ENCODE measurements at places on chromosomes 1 and 21.

DNA sequence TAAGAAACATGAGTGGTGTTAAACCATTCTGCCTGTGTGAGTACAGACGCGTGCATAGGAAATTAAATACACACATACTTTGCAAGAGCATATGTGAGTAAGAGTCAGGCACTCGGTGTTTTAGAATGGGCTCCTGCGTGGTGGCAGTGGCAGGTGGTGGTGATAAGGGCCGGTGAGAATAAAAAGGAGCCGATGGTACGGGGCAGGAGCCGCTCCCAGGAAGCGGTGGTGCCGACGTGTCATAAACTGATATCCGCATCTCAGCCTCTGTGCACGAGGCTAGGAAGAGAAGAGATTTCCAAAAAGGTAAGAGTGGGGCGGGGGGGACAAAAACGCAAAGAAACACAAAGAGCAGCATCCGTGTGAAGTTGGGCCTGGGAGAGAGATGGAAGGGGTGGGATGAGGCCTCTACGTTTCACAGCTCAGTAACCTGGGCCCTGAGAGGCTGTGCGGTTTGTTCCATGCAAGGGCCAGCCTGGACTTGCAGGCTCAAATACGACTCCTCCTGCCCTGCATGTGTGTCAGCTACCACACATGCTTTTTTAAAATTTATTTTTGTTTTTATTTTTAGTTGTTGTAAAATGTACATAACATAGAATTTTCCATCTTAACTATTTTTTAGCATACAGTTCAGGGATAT is 127.7 kb upstream of the COL6A1 start:
- DNase-seq: no peak

- DNase-seq: no peak
Observed at GRCh38 chr1:190000365-190000872, 477.2 kb downstream of the BRINP3 start.

DNA sequence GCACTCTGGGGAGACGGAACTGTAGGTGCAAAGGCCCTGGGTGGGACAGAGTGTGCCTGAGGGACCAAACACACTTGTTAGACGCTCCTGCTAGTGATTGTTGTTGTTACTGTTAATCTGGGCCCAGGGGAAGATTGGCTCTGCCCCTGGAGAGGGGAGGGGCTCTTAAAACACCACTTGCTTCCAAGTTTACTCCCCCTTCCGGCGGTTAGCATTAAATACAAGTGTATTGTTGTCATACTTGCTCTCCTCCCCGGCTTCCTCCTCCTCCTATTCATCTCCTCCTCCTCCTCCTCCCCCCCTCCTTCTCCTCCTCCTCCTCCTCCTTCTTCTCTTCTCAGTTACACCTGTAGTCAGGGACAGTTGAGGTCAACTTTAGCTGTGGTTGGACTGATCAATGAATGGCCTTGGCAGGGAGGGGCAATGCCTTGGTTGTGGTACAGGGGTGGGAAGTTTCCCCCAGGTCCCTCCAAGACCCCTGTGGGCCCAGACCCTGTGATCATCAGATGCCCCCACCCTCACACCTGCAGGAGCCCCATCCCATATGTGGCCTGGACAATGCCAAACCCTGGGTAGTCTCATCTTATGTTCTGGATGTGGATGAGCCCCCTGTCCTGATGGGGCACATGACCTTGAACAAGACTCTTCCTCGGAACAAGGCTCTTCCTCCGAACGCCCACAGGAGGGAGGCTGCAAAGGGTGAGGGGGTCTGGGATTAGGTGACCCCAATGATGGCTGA is 217.3 kb downstream of the PTPRU start:
- DNase-seq: peak; percentile 3

- DNase-seq: no peak
Observed at GRCh38 chr1:191368891-191369654, 789.2 kb upstream of the RGS18 start.

DNA sequence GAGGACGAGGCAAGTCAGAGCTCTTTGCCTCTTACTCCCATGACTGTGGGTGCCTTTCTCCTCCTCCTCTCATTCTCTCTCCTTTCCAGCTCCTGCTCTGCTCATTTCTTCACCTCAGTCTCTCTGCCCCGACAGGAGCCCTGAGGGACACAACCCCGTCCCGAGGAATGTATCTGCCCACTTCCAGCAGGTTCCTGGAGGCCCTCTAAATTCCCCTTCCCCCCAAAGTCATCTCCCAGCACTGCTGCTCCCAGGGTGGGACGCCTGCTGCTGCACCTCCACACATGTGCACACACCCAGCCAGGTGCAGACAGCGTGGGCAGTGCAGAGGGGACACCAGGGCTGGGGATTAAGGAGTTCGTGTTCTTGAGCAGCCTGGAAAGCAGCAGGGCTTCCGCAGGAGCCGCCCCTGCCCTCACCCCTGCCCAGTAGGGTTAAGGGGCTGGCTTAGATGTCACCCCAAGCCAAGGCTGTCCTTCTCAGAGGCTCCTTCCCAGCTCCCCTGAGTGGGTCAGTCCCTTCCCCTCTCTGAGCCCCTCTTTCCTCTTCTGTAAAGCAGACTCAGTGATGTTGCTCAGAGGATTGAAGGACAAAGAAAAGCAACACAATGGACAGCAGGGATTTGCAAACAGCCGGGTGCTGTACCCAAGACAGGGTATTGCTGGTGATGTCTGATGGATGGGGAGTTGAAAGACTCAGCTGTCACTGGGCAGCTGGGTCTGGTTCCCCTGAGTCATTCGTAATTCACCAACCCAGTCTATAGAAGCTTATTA is 346.0 kb downstream of the MATN1 start:
- no peak for DNase-seq

- DNase-seq: peak; percentile 60
Observed at GRCh38 chr21:29195981-29196669, 65.7 kb downstream of the MAP3K7CL start.

DNA sequence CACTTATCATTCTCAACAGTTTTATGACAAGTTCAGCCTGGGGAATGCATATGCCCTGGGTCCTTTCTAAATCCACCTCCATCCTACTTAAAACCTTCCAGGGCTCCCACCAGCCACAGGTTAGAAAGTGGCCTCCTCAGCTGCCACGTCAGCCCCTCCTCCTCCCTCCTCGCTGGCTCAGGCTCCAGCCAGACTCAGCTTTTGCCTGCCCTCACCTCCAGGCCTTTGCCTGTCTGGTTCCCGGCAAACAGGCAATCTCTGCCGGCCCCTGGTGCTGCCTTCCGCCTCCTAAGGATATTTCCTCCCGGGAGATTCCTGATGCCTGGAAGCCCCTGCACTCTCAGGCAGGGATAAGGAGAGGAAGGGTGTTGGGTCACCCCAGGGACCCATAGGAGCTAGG is 9.5 kb downstream of the RHBG start:
- DNase-seq: no peak

DNA sequence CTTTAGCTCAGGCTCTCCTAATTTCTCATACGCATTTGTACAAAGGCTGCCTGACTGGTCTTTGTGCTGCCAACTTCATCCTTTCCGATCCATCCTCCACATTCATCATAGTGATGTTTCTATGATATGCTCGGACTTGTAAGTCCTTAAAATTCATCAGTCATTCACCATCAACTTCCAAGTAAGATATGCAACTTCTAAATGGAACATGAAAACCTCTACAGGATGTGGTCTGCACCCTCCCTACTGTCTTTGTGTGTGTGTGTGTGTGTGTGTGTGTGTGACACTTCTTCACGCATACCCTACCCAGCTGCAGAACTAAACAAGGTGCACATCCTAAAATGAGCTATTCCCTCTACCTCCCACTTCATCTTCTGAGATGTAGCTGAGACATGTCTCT is 397.9 kb upstream of the NR5A2 start:
- DNase-seq: no peak

Measured in fibroblast of skin of left biceps (primary cell).